DMS 273 treated with DMSO at 0.1 percent for 48 hours (cell line): ENCODE measurements at places on chromosomes 16 and 17.

GRCh38 chr17:909642-910323, 69.8 kb downstream of the NXN start:
- no peak for DNase-seq

DNA sequence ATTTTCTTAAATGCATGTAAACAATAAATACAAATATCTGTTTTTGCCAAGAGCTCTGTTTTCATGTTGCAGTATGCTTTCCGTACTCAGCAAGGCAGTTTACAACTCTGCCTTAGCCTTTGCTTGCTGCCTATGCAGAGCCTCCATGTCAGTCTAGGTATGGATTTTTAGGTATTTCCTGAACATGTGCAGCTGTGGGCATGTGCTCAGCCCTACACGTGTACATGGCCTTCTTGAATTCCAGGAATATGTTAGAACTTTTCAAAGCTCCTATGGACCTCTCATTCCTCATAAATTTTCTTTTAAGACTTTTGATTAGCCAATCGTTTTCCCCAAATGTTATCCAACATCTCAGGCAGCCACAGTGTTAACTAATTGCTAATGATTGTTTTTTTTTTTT, 63.8 kb downstream of the SYCE1L start:
- DNase-seq: no peak

- no peak for DNase-seq
These were observed 3.2 kb downstream of the CBX4 start for GRCh38 chr17:79835953-79836509.

DNA sequence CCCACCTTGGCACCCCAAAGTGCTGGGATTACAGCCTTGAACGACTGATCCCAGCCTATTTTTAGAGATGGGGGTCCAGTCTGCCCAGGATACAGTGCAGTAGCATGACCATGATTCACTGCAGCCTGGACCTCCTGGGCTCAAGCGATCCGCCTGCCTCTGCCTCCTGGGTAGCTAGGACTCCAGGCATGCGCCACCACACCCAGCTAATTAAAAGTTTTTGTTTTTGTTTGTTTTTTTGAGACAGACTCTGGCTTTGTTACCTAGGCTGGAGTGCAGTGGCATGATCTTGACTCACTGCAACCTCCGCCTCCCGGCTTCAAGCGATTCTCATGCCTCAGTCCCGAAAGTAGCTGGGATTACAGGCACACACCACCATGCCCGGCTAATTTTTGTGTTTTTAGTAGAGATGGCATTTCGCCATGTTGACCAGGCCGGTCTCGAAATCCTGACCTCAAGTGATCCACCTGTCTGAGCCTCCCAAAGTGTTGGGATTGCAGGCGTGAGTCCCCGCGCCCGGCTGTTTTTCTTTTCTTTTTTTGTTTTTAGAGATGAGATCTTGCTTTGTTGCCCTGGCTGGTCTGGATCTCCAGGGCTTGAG, 2.3 kb upstream of the PAFAH1B1 start:
- no peak for DNase-seq

DNA sequence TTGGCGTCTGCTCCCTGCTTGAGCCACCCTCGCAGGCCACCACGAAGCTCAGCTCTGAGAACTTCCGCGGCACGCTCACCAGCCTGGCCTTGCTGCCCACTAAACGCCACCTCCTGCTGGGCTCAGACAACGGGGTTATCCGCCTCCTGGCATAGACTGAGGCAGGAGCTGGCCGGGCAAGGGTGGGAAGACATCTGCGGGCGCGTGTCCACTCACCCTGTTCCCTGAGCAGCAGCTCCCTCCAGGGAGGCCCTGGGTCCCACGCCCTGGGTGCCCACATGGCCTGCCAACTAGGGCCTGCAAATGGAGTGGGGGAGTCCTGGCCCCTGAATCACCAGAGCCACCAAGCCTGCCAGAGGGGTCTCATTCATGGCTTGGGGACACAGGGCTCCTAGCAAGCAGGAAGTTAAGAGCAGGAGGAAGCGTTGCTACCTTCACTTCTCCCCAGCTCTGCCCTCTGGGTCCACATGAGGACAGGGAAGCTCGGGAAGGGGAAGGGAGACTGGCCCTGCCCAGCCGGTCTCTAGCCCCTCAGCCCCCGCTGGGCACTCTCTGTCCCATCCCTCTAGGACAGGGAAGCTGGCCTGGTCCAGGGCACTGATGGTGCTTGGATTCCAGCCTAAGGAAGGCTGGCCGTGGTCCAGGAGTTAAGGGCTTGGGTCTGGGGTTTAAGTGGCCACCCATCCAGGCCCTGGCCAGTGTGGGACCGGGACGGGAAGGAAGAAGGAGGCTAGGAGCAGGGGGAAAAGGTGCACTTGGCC, 5.0 kb upstream of the SERPINF2 start:
- DNase-seq: no peak

- DNase-seq: no peak
These were observed 19.0 kb upstream of the NBR1 start for GRCh38 chr17:43151880-43152456.

DNA sequence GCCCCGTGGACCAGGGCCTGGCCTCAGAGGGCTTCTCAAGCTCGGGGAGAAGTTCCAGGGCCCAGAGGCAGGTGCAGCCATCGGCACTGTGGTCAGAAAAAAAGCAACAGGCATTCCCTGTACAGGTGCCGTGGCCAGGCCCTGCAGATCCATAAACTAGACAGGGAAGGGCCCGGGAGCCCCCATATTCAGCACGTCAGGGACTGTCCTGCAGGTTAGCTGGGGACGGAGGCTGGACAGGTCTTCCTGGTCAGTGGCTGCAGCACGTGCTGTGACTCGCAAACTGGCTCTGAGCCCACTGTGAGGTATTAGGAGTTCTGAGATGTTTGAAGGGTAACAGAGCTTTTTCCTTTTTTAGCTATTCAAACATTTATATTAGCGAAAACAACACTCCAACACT, 15.0 kb upstream of the C16orf95 start:
- no peak for DNase-seq

DNA sequence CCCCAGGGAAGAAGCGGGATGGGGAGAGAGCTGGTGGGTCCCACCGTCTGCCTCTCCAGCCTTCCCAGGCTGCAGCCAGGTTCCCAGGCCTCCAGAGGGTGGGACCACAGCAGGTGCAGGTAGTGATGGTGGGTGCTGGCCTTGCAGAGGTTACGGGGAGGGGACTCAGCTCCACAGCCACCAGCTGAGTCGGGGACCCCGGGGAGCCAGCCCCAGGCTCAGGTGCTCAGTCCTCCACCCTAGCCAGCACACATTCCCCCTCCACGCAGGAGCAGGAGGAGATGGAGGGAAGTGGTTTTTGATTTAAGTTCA, 5.0 kb downstream of the TP53I13 start:
- no peak for DNase-seq

GRCh38 chr16:49924078-49924477, 68.2 kb upstream of the ZNF423 start:
- no peak for DNase-seq

DNA sequence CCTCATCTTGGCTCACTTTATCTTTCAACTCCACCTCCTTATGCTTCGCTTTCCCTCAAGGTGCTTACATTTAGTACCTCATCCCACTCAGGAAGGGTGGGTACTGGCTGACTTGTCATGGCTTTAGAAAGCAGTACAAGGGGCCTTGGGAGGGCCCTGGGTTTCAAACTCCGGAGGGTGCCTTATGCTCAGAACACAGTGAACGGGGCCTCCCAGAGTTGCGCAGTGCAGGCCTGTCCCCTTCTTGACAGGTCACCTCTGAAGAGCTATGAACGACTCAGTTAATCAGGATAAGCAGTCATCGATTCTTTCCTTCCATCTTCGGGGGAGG, 6.0 kb downstream of the COG1 start:
- DNase-seq: no peak

DNA sequence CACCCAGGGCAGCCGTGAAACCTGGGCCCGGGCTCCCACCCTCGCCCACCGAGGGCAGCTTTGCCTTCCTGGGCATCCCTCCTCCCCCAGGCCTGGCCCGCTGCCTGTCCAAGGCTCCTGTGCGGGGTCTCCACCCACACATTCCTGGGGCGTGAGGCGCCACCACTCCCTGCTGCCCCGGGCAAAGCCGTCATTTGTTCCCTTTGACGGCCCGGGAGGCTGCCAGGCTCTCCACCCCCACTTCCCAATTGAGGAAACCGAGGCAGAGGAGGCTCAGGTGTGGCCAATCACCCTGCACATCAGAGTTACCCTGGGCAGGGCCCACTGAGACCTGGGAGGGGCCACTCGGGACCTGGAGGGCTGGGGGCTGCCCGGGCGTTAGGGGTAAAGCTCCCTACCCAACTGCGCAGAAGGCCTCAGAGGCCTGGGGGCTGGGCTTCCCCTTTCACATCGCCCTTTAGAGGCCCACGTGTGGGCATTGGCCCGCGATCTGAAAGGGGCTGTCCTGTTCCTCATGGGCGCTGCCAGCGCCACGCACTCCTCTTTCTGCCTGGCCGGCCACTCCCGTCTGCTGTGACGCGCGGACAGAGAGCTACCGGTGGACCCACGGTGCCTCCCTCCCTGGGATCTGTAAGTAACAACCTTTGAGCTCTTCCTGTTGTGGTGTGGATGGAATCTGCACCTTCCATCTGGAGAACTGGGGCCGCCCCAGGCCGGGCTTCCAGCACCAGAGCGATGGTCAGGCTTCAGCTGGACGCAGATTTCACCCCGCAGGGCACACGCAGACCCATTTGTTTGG, at the start of gene MSLN:
MSLN (plus strand) TSS at position 190 of the 799 bp plus-strand sequence. CDS start 1,947 bp downstream, outside the sequence.
- DNase-seq: no peak

- DNase-seq: no peak
These were observed 10.5 kb upstream of the KRT23 start for GRCh38 chr17:40947929-40948328.

- peak; percentile 80 for DNase-seq
These were observed 2.0 kb downstream of the RRAD start for GRCh38 chr16:66923247-66923731.

- DNase-seq: peak; percentile 29
These were observed 53.0 kb downstream of the SF3B3 start for GRCh38 chr16:70576431-70577255.

DNA sequence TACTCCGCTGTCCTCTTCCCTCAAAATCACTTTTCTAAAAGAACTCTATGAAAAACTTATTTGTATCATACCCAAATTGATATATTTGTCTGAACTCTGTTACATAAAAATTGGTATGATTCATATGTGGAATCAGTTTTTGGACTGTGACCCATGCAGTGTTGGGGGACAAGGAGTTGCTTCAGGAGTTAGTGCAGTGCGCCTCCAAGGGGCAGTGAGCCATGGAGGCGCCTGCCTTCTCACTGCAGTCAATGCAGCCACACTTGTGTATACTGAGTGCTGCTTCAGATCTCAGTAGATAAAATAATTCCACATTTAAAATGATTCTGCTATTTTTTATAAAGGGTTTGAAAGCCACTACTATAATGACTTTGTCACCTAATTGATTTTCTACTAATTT, 32.5 kb downstream of the DGKE start:
- no peak for DNase-seq
